ENCODE measurements at places on chromosomes 1 and 21.

DNA sequence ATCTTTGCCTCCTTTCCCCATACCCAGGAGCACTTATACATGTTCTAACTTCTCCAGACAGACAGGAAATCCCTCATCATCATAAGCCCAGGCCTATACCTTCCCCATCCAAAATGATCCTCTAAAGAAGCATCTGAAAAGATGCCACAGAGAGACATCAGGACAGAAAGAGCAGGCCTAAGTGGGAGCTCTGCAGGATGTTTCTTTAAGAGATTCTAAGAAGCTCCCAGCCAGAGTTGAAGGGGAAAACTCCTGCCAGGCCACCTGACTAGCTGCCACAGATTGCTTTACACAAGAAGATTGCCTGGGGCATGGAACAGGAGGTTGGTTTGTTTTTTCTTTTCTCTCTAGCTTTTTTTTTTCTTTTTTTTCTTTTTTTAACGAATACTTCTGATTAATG is 275.8 kb downstream of the VAV3 start:
- no peak for DNase-seq

DNA sequence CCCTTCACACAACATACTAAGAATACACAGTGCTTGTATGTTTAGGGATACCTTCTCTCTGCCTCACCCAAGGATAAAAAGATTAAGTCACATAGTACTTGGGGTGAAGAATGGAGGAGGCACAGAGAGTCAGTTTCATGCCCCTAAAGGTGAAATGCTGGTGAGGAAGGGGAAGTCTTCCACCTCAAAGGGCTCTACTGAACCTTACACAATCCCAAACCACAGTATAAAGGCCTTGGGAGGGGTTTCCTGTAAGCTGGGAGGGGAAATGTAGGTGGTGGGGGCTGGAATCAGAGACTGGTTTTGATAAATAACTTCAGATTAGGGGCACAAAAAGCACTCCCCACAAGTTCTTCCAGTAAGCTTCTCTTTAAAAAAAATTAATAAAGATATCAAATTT is 3.5 kb downstream of the MINDY1 start:
- DNase-seq = peak; percentile 53

DNA sequence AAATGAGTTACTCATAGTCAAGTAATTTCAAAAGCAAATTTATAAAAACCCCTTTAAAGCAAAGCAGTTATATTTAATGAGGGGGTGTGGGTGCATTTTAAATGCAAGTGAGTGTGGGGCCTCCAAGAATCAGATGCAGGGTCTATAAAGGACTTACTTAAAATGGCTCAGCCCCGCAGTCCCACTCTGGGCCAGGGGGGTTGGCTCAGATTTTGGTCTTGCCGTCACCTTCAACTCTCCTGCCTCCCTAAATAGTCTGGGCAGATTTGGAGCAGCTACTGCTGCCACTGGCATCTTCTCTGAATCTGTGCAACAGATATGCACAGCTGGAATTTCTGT is 16.2 kb downstream of the AMPD2 start:
- DNase-seq = no peak

DNA sequence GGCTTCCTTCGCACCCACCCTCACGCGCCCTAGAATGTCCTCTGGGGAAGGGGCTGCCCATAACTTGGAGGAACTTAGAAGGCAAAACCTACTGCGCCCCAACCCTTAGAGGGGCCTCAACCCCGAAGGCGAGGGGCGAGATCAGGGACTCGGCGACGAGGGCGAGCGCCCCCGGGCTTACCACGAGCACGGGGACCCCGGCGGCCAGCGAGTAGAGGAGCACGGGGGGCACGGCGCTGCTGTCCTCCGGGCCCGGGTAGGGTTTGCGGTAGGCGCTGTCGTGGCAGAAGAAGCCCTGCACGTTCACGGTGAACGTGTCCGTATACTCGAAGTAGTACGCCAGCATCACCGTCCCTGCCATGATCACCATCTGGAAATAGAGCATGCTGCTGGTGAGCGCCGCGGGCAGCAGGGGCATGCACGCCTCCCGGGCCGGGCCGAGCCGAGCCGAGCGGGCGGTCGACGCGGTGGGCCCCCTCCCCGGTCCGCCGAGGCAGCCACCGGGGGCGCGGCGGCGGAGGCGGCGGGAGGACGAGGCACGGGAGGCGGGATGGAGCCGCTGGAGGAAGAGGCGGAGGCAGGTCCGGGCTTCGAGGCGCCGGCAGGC is 304 bp downstream of the PLPPR5 start:
- no peak for DNase-seq

DNA sequence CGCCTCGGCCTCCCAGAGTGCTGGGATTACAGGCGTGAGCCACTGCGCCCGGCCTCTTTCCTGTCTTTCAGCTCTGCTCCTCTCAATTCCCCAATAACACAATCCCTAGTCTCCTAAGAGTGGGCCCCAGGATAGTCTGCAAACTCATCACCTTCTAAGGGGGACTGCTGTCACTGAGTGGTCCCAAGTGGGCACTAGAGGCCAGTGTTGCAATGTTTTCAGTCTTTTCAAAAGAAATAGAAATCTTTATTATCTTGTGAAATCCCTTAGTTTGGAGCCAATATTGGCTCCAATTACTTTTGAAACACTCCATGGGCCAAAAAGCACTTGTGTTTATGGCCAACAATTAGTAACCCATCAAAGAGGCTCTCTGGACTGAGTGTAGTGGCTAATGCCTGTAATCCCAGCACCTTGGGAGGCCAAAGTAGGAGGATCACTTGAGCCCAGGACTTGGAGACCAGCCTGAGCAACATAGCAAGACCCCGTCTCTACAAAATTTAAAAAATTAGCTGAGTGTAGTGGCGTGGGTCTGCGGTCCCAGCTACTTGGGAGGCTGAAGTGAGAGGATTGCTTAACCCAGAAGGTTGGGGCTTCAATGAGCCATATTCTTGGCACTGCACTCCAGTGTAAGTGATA is 28.6 kb upstream of the ZNF697 start:
- no peak for DNase-seq

DNA sequence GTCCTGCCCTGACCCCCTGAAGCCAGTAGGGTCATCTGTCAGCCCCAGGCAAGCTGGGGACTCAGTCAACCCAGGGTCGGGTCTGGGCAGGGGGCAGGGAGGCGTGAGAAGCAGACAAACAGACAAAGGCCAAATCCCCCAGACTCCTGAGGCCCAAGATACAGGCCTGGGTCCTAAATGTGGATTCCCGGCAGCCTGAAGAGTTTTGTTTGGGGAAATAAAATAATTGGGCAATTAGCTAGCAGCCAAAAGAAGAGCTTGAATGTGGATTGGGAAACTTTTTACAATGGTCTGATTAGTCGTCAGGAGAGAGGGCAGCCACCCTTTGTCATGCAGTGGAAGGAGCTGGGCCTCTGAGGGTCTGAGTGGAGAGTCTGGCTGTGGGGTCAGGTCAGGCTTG is 4.5 kb upstream of the LEFTY2 start:
- DNase-seq = no peak

GRCh38 chr1:172343240-172344160 is 77.0 kb upstream of the C1orf105 start:
- no peak for DNase-seq

- DNase-seq = no peak
Observed at GRCh38 chr21:45940091-45940490, 41.5 kb upstream of the COL6A1 start.

DNA sequence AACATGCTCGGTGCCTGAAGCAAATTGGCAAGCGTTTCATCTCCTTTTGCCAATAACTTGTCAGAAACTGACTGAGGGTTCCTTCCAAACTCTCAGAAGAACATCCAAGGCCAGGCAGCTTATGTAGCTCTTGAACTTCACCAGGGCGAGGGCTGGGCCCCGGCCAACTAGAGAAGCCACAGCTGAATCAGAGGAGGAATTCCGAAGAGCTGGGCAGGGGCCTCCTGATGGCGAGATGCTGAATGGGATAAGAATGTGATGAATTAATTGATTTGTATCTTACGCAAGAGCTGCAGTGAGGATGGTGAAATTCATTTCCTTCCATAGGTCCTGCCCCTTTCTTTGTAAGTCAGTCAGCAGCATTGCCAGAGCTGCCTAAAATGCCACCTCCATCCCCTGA is 345.8 kb downstream of the KIF26B start:
- no peak for DNase-seq

GRCh38 chr1:71196685-71197084 is 115.8 kb upstream of the ZRANB2 start:
- no peak for DNase-seq

GRCh38 chr1:171470726-171471125 is 14.6 kb upstream of the PRRC2C start:
- DNase-seq = no peak

DNA sequence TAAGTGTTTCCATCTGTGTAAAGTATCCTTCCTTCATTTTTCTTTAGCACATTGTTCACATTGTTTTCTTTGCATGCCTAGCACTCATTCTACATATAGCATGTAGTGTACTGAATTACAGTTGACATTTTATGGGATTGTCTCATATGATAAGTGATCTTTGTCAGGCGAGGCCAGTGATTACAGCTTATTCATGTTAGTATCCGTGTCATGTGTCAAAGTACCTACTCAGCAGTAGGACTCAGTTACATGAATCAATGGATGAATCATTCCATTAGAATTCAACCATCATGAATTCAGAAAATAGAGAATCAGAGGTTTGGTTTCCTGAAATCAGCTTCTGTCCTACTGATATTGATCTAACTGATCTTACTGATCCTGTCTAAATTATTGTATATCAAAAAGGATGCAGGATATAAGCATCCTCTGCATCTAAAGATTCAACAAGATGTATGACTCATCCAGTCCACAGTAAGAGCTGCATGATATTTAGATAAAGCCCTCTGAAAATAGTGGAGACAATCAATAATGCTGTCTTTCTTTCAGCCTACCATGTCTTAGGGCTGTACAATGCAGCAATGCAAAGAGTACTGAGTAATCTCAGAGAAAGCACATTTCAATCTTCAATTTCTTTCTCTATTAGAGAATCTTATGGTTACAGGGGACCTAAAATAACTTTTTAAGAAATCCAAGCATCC is 20.7 kb upstream of the HRNR start:
- DNase-seq = no peak

GRCh38 chr1:182614796-182615454 is 10.7 kb upstream of the RGS16 start:
- peak; percentile 54 for DNase-seq

DNA sequence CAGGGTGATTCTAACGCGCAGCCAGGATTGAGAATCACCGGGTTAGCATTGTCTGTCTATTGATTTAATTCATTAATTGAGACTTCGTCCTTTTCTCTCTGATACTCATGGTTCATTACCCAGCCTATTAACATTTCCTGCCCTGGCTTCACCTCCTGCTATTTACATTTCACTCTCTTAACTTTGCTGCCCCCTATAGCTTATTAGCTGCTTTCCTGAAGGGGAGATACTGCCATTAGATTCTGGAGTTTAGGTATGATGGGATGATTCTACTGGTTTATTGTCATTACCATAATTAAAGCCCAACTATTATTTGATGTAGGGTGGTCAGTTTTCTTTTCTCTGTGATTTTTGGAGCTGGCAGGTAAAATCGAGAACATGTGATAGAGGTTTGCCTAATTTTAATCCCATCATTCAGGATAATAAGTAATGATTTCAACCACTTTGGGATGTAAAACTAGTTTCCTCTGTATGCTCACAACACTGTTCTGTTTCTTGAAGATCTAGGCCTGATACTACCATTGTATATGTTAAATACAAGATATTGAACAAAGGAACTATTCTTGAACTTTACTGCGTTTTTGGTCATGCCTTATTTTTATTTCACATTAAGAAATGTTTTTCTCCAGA is 6.4 kb downstream of the PPP2R5A start:
- peak; percentile 35 for DNase-seq

DNA sequence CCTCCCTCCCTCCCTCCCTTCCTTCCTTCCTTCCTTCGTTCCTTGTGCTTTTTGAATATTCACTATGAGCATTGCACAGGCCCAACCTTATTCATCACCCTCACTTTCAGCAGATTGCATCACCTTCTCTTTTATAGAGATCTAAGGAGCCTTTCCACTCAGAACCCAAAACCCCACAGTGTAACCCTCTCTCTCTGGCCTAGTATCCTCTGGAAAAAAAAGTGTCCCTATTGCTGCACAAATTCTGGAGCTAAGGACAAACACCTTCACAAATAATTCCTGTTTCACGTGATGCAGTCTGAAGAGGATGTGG is 25.6 kb downstream of the OR10J5 start:
- DNase-seq = no peak

GRCh38 chr1:59699227-59699847 is 115.4 kb upstream of the HOOK1 start:
- peak; percentile 43 for DNase-seq

DNA sequence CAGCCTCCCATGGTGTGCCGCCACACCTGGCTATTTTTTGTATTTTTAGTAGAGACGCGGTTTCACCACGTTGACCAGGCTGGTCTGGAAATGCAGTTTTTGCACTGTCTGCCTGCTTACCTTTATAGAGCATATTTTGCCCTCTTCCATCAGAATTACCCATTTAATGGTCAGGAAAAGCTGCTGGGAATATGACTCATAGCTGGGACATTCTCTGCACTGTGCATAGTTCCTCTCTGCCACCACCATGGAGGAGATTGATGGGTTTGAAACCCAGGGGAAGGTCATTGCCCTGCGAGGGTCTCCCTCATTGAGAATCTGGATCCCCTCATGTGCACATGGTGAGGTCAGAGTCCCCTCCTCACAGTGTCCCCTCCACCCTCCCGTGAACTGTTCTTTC is 32.1 kb downstream of the MX1 start:
- DNase-seq = no peak

DNA sequence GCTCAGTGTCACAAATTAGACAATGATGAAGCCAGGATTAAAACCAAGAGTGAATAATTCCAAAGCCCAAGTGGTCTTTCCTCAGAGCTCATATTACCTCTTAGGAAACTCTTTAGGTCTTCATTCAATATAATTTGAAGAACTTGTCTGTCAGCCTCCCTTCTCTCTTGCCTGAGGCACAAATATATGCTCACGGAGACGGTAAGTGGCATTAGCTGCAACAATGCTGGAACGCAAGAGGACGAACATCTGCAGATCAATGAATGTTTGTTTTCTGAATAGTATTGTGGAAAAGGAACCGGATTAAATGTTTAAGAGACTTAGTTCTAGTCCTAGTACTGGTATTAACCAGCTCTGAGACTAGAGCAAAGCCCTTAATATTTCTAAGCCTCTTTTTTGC is 39.7 kb upstream of the LYST start:
- DNase-seq = no peak

- DNase-seq = no peak
Observed at GRCh38 chr1:156435545-156436140, 64.9 kb downstream of the MEF2D start.

DNA sequence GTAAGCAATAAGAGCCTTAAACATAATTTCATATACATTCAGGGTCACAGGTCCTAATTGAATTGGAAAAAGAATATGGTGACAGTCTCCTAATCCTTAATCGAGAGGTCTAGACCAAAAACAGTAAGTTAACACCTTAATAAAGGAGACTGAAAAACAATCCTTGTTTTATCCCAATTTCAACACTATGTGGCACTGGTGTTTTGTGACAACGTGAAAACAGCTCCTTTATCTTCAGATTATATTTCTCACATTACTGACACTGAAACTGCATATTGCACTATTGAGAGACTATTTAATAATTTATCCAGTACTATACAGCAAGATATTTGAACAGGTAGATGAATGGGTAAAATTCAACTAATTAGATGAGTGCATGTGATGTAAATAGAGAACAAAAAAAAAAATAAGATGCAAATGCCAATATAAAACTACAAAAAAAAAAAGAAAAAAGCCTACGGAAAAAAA is 34.1 kb downstream of the TP53BP2 start:
- DNase-seq = no peak

- DNase-seq = no peak
Observed at GRCh38 chr1:113094506-113094905, 21.5 kb downstream of the LRIG2 start.

All from DND-41 (cell line).